ENCODE measurements at places on chromosomes 13 and 19. TPM values are rescaled to one million over a fixed set of nuclear protein-coding genes. Genes with fewer than 3 reads are reported as not detected.
A peak's percentile ranks its signal among the peaks of the same experiment; 100 is the strongest.

GJB2 gene
- 0.83 TPM for total RNA-seq

ZNF628 gene
- total RNA-seq: 8.6 TPM

TNFSF9 gene
- 3.0 TPM for total RNA-seq

TMEM38A gene
- 1.8 TPM for total RNA-seq

DPF1 gene
- total RNA-seq: 1.0 TPM

KLF1 gene
- total RNA-seq: 0.32 TPM

ZNF28 gene
- total RNA-seq: 11.6 TPM

DNA sequence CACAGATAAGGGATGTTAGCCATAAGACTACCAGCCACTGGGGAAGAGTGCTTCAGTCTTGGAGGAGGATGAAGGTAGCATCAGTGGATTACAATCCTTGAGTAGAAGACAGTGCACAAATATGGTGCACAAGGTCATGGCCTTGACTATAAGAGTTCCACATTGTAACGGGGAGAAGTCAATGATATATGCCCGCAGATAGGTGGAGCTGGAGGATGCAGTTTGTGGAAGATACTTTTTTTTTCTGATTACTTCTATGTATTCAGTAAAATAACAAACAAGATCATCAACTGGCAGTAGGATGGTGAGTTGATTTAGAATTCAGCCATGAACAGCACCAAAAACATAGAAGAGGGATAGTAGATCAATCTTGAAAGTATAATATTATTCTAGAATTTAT is 926.8 kb upstream of the MIR17HG start:
- no peak for DNase-seq

- no peak for DNase-seq
These were observed 21.8 kb upstream of the PLEKHF1 start for GRCh38 chr19:29643361-29643935.

- DNase-seq: no peak
These were observed 24.1 kb downstream of the MICU2 start for GRCh38 chr13:21579754-21580316.

DNA sequence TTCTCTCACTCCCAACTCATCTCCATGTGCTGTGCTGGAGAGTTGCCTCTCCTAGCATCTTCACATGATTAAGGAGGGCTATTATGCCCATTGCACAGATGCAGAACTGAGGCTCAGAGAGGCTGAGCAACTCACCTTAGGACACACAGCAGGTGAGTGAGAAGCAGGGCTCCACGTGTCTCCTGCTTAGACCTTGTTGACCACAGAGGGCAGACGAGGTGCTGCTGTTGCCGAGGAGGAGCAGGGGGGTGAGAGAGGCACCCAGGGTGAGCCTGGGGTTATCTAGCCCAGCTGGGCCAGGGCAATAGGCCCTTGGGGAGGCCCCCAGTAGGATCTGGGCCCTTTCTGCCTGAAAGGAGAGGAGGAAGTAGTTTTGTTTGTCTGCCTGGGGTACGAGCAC is 2.4 kb upstream of the HSH2D start:
- DNase-seq: peak; percentile 30

- no peak for DNase-seq
These were observed 6.9 kb downstream of the FBN3 start for GRCh38 chr19:8142513-8142900.

GRCh38 chr13:81104035-81104715 is 763.2 kb upstream of the SPRY2 start:
- no peak for DNase-seq

GRCh38 chr19:19777692-19778091 is 43.9 kb downstream of the ZNF506 start:
- no peak for DNase-seq

DNA sequence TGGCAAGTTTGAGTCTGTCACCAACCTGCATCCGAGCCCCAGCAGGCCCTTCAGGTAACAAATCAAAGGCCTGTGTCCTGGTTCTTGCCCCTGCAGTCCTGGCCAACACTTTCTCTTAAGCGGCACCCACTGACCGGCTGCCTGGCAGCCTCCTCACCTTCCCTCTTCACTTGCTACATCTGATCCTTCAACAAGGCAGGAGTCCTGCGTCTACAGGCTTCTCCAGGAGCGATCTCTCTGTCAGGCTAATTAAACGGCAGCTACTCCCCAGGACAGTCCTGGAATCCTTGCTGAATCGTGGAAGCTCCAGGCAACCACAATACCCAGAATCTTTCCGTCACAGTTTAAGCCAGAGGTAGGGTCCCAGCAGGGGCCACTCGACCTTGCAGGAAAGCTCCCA is 41.1 kb upstream of the GAS6 start:
- DNase-seq: no peak

- peak; percentile 86 for DNase-seq
These were observed 1.2 kb downstream of the PPM1N start for GRCh38 chr19:45499196-45500180.

Measured in activated CD8-positive, alpha-beta T cell treated with anti-CD3 and anti-CD28 coated beads for 36 hours (primary cell).